ENCODE measurements at places on chromosomes 1 and 21. TPM values are rescaled to one million over a fixed set of nuclear protein-coding genes. Genes with fewer than 3 reads are reported as not detected.

GRCh38 chr1:7580923-7581753 lies 190.0 kb upstream of the VAMP3 start:
- no peaks in the 10 kb centered on the region for H3K27me3 ChIP-seq
- no peaks in the 10 kb centered on the region for H3K4me1 ChIP-seq
- H3K36me3 ChIP-seq: no peaks in the 10 kb centered on the region
- no peak for DNase-seq

The ELAPOR1 gene
- 1.3 TPM for total RNA-seq

The WDR26 gene
- 25.6 TPM for total RNA-seq

DNA sequence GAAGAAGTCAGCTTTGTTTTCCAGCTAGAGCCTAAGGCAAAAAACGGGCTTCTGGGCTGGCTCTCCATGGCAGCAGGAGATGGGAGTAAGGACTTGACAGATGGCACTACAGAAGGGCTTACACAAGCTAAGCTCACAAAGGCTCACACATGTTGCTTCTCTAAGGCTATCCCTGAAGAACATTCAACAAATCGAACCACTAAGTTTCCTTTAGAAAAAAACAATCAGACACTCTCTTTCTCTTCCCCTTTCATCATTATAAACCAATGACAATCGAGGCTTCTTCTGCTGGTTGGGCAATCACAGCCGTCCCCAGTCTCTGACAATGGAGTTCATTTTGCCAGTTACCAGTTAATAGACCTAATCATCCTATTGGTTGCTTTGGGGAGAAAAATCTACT lies 40.5 kb downstream of the TRIT1 start:
- no peak overlapping the region for H3K27ac ChIP-seq
- no peak overlapping the region for H3K4me3 ChIP-seq
- DNase-seq: no peak
- peaks cover 6% of the 10 kb centered on the region for H3K36me3 ChIP-seq
- no peaks in the 10 kb centered on the region for H3K27me3 ChIP-seq

DNA sequence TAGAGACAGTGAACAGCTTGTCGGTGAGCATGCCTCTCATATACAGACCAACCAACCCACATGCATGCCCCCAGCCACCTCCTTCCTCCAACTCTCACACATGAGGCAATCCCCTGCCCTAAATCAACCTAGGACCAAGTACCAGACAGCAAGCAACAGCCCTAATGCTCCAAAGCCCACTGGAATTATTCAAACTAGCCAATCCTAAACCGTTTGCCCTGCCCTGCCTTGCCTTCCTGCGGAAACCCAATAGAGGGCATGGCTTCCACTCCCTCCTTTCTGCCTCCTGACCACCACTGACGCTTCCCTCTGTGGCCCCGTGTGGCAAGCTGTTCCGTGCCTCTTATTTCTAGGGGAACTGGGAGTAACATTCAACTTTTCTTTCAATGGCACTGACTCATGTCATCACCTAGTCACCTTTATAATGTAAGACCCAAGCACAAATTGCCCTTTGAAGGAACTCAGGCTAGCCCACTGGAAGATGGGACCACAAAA lies 129.3 kb upstream of the GJB5 start:
- DNase-seq: no peak
- no peaks in the 10 kb centered on the region for H3K4me1 ChIP-seq
- no peaks in the 10 kb centered on the region for H3K36me3 ChIP-seq
- H3K4me3 ChIP-seq: no peak overlapping the region

DNA sequence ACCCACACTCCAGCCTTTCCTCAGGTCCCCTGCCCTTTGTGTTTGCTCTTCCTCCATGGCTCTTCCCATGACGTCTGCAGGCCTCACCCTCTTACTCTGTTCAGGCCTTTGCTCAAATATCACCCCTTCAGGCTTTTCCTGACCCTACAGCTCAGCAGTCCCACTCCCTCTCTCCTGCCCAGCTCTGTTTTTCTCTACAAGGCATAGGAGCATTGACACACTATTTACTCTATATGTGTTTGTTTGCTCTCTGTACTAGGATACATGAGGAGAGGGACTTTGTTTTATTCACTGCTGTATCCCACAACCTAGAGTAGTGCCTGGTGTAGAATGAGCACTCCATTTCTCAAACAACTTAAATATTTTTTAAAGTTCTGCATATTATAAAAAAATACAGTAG lies 107.4 kb upstream of the COA6 start:
- no peak overlapping the region for H3K4me3 ChIP-seq
- H3K36me3 ChIP-seq: no peaks in the 10 kb centered on the region
- H3K27me3 ChIP-seq: no peaks in the 10 kb centered on the region
- H3K4me1 ChIP-seq: no peaks in the 10 kb centered on the region
- no peak overlapping the region for H3K27ac ChIP-seq
- no peak for DNase-seq

- no peak overlapping the region for H3K4me3 ChIP-seq
- H3K27ac ChIP-seq: no peak overlapping the region
- H3K36me3 ChIP-seq: no peaks in the 10 kb centered on the region
- H3K27me3 ChIP-seq: peaks cover 19% of the 10 kb centered on the region
- no peak for DNase-seq
Observed at GRCh38 chr21:33136847-33137502, 67.0 kb downstream of the OLIG1 start.

- no peak for DNase-seq
- H3K4me1 ChIP-seq: no peaks in the 10 kb centered on the region
- H3K36me3 ChIP-seq: no peaks in the 10 kb centered on the region
- no peak overlapping the region for H3K27ac ChIP-seq
- peaks cover 14% of the 10 kb centered on the region for H3K27me3 ChIP-seq
- no peak overlapping the region for H3K4me3 ChIP-seq
Observed at GRCh38 chr1:182782587-182782913, 7.0 kb upstream of the NPL start.

DNA sequence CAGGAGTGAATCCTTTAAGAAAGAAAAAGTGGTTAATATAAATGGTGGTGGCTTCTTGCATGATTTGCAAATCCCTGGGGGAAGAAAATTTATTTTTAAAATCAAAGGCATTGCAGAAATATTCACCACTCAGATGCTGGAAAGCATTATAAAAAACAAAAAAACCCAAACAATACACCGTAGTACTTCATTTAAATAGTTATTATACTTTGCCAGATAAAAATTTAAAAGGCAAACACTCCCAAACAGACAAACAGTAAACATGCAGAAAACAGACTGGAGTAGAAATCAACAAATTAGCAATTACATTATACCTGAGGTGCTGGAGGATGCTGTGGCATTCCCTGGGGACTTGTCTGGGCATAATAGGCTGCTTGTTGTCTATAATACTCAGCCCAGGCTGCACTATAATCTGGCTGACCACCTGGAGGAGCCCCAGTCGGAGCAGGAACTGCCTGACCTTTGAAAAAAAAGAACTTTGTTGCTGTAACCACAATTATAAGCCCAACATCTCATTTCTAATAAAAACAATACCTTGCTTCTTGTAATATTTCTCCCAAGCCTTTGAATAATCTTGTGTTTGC lies 29.9 kb downstream of the FUBP1 start:
- H3K27ac ChIP-seq: no peak overlapping the region
- DNase-seq: no peak
- H3K36me3 ChIP-seq: peaks cover 76% of the 10 kb centered on the region

- H3K4me3 ChIP-seq: no peak overlapping the region
- H3K36me3 ChIP-seq: no peaks in the 10 kb centered on the region
- H3K27me3 ChIP-seq: no peaks in the 10 kb centered on the region
- no peak overlapping the region for H3K27ac ChIP-seq
- H3K4me1 ChIP-seq: no peaks in the 10 kb centered on the region
Observed at GRCh38 chr1:159443066-159443750, 3.7 kb downstream of the OR10J1 start.

- H3K4me3 ChIP-seq: no peak overlapping the region
- H3K27ac ChIP-seq: no peak overlapping the region
- peak; percentile 77 for DNase-seq
- peaks cover 62% of the 10 kb centered on the region for H3K27me3 ChIP-seq
Observed at GRCh38 chr1:29120947-29121485, 2.7 kb downstream of the TMEM200B start.

DNA sequence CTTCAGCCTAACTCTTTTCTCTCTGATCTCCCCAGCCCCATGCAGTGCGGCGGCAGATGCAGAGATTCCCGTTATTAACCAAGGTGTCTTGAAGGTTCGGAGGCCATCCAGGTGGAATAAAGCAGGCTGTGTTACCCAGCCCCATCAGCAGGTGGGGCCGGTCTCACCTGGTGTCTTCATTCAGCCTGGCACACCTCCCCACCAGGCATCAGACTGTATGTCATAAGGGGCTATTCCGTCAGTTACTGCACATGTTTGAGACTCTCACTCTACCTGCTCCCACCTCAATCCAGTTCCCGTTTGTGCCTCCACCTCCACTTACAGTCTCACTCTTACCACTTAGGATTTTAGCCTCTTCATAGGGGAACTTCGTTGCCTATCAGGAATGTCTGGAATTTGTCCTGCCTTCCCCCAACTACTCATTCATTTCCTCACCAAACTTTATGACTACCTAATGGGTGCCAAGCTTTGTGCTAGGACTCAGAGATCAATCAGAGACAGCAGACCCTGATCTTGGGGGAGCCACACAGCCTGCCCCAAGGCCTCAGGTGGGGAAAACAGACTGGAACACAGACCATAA lies 170.2 kb downstream of the PLPP3 start:
- H3K4me3 ChIP-seq: no peak overlapping the region
- no peaks in the 10 kb centered on the region for H3K36me3 ChIP-seq
- H3K4me1 ChIP-seq: peaks cover 5% of the 10 kb centered on the region

All from thymus (tissue), 14 donors.